ENCODE measurements at places on chromosomes 6 and 20.

DNA sequence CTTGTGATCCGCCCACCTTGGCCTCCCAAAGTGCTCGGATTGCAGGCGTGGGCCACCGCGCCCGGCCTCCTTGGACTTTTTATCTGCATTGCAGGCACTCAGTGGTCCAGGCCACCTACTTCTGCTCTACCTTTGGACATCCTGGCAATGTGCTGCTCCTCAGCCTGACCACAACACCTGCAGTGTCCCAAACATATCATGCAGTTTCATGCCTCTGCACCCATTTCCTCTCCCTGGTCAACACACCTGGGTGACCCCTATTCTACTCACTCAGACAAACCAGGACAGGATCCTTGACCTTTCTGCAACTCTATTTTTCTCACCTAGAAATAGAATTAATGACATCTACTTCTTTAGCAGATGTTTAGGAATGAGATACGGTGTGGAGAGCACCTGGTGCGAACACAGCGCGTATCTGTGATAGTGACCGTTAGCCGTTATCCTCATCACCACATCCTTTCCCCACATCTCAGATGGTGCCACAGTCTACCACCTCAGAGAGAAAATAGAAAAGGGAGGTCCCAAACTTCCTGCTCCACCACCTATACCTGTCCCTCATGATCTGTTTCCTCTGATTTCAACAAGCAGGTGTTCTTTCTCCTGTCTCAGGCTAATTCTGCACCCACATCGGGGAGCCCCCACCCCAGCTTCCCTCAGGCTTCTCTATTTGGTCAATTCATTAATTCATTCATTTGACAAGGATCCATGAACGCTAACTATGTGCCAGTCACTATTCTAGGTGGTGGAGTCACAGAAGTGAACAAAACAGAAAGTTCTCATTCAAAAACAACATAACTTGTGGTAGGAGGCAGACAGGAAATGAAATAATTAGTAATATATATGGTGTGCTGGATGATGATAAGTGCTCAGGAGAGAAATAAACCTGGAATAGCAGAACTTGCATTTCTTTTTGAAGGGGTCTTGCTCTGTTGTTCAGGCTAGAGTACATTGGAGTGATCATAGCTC is 4.3 kb upstream of the BTN3A2 start:
- DNase-seq, result peak; percentile 32

DNA sequence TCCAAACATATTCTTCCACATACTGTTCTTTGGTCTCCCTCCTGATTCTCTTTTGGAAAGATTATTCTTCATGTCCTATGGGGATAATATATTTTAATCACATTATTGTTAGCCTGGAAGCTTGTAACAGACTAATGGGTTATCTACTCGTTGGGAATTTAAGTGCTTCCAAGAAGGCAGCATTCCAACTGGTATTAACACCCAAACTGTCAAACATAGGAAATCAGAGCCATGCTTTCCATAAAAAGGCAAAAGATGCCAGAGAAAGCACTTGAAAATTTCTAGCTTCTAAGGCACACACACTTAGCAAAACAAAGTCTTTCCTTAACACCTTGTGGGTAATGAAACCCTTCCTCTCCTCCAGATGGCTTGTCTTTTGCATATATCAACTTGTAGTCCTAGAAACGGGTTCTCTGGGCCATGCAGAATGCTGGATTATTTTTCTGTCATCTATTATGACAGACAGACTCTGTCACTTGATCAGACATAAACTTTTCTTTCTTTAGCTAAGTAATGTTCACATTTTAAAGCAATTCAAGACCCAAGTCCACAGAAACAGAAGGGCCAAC is 41.5 kb downstream of the B4GALT5 start:
- DNase-seq, result no peak

- DNase-seq, result no peak
Measured at GRCh38 chr6:107386340-107386739, 73.0 kb downstream of the PDSS2 start.

DNA sequence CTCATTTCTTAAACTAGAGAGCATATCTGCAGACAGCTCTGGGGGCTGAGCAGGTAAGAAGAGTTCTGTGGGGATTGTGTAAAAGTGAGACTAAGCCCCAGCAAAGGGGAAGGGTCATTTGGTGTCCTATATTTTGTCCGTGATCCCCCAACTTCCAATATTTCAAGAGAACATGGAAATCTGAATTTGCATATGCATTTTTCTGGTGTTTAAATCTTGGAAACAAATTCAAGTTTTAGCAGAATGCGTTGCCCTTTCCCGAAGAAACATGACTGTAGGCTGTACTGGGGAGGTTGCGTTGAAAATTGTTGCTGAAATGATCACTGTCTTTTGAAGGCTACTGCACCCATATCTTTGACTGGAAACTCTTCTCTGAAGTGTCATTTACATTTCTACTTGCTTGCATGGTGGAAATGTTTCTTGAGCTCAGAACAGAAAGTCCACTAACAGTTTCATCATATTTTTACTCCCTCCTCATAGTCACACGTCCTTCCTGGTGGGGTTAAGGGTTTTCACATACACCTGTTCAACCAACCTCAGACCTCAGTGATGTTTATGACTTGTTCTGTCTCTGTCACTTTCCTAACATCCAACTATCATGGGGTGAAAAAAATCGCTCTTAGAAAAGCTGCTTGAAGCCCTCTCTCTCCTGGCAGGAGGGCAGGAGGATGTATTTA is 140.3 kb downstream of the BCAS1 start:
- peak; percentile 29 for DNase-seq

DNA sequence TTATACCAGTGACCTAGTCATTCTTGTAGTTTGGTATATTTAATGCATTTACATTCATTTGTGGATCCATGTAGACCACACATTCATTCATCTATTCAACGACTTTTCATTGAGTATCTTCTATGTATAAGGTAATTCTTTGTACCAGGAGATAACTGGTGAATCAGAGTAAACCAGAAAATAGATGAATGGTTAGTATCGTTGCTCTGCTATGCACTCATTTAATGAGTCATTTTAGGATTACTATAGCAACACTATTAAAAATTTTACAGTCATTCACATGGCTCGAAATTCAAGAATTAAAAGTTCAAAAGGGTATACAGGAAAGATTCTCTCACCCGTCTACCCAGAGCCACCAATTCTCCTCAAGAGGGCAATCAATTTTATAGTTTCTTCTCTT is 26.8 kb downstream of the DOK5 start:
- DNase-seq, result no peak

DNA sequence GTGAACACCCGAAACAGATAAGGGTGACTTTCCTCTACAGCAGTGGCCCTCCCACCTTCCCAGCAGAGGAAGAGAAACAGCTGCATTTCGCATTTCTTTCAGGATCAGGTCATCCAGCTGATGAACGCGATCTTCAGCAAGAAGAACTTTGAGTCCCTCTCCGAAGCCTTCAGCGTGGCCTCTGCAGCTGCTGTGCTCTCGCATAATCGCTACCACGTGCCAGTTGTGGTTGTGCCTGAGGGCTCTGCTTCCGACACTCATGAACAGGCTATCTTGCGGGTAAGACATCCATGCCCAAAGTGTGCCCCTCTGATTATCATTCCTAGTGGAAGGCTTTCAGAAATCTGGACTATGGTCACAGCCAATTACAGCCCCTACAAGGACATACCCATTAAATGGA is 27.8 kb upstream of the MROH8 start:
- no peak for DNase-seq

- DNase-seq, result no peak
Measured at GRCh38 chr20:38715646-38716045, 8.6 kb upstream of the SLC32A1 start.

- DNase-seq, result no peak
Measured at GRCh38 chr20:44637042-44637441, 14.5 kb downstream of the ADA start.

DNA sequence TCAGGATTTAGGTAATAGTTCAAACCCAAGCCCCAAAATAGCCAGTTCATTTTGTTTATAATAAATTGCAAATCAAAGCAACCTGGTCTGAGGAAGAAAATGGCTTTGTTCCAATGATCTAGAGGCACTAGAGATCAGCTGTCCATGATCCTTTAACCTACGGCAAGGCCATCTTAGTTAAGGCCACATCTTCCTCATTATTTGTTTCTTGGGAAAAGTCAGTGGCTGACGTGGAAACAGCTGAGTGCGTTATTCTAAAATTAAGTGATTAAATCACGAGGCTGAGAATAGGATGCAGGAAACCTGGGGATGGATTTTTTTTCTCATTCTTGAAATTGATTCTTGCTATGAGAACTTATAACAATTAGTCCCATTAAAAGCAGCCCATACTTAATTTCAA is 10.1 kb upstream of the TENT5A start:
- no peak for DNase-seq

DNA sequence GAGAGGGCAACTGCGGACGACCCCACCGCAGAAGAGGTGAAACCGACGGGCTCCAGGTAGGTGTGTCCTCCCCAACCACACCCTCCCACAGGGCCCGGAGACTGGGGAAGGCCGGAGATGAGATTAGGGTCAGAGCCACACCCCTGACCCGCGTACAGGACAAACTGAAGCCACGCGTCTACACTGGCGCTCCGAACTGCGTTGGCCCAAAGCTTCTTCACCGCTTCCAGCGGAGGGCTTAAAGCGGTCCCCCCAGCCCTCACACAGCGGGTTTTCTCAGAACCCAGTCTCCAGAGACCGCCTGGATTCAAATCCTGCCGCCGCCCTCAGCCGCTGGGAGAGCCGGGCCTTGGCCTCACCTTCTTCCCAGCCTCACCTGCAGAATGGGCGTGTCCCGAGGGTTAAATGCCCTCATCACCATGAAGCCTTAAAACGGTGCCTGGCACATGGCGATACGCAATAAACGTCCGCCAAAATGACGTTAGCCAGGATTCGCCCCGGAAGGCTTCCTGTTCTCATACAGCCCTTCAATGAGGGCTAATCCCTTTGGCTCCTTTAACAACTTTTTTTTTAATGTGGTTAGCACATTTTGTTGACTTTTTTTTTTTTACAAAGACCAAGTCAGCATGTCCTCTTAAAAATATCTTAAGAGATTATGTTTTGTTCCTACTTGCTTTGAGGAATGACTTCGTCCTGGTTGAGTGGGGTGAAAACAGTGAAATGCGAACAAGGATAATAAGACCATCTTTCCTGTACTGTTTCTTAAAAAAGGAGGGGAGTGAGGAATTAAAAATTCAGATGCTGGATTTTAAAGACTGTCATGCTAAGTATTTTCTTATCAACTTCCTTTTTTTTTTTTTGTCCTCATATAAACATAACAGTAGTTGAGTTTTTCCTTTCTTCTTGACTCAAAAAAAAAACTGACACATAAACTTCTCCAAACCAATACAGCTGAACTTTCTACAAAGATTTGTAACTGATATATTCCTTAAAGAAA is 15.1 kb upstream of the ZNF217 start:
- DNase-seq, result peak; percentile 60

GRCh38 chr6:29908341-29908662 is 34.0 kb upstream of the HLA-A start:
- DNase-seq, result no peak

DNA sequence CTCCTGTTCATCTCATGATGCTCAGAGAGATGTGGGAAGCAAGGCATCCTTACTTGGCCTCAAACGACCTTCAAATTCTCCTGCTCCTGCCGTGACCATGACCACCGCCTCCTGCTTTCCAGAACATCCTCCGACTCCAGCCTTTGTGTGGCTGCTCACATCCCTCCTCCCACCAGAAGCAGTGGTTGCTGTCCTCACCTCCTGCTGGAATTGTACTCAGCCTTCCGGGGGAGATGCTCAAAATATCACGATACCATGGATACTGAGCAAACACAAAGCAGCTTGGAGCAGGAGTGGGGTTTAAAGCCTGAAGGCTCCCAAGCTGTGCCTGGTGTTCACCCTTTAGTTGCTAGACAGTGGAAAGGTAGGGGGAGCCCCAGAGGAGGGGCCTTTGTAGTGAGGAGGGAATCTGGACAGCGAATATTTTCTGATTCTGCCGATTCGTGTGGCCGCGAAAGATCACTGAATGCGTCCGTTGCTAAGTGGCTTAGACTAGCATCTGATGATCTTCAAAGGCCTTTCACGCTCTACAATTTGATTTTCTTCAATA is 9.3 kb upstream of the DUSP22 start:
- no peak for DNase-seq

DNA sequence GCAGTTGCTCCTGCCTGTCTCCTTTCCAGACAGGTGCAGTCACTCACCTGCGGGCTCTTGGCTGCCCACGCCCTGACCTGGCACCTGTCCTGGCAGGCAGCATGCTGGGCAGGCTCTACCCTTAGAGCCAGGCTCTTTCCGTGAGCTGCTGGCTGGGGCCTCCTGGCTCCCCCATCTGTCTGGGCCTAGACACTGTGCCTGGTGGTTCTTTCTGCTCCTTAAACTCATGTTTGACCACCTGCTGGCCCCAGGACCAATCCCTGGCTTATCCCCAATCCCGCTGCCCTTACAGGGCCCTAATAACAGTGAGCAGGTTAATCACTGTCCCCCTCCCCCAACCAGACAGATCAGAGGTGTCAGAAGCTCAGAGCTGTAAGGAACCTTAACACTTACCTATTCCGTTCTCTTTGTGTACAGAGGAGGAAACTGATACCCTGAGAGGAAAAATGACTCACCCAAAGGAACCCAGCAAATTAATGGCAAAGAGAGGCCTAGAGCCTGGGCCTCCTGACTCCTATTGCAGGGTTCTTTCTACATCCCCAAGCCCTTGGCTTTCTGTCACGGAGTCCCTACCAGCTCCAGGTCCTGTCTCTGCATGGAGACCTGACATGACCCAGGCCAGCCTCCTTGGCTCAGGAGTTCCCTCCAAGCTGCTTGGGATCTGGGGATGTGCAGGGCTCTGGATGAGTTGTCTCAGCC is 54.7 kb downstream of the RAB44 start:
- DNase-seq, result peak; percentile 43

- no peak for DNase-seq
Measured at GRCh38 chr6:43962458-43962857, 164.8 kb downstream of the MRPL14 start.

DNA sequence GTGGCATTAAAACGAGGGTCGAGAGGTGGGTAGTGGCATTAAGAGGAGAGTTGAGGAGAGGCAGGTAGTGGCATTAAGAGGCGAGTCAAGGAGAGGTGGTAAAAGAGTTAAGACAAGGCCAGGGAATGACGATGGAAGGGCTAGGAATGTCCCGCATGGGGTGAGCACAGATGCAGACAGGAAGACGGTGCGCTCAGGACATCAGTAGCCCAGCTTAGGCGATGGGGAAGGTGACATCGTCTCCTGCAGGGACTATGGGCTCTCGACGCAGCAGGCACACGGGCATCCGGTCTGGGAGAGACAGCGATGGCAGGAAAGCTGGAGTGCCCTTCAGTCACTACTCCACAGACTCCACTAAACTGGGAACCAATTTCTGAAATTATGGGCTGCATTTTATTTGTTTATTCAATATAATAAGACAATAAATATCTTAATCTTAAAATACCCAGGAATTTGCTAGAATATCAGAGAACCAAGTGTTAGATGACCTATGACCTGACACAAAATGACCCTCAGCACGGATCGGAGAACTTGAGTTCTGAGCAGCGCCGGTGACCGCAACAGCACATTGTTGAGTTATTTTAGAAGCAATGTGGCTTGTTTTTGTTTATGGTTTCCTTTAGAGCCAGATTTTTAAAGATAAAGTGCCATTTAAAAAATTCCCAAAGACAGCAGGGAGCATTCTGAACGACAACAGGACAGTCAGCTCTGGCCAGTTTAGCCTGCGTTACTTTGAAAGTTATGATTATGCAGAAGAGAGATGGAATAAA is 177.7 kb downstream of the SMOC2 start:
- no peak for DNase-seq

- DNase-seq, result no peak
Measured at GRCh38 chr6:16832043-16832567, 70.8 kb upstream of the ATXN1 start.
